NCI-H1436 (cell line): ENCODE measurements at places on chromosomes 1 and 21.

GRCh38 chr1:212587888-212588510 lies 20.6 kb upstream of the ATF3 start:
- no peak for DNase-seq

- no peak for DNase-seq
Observed at GRCh38 chr1:96721053-96721415, 550 bp upstream of the PTBP2 start.

- no peak for DNase-seq
Observed at GRCh38 chr1:153567621-153568366, 2.1 kb upstream of the S100A2 start.

GRCh38 chr21:29394051-29394450 lies 95.3 kb downstream of the BACH1 start:
- no peak for DNase-seq

- DNase-seq = no peak
Observed at GRCh38 chr1:208433086-208433485, 188.9 kb upstream of the PLXNA2 start.

DNA sequence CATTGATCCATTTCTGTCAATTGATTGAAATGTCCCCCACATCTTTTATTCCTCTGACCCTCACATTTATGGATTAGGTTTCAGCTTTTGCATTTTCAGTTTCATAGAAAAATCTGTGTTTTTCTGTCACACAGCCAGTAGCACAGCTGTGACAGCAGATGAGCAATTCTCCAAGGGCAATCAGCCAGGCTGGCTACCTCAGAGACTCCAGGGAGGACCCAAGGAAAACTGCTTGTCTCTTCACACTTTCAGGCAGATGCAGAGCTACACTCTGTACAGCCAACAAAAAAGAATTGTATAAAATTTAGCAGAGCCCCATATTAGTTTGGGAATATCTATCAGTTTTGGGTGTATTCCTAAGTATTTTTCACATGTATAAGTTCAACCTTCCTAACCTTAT lies 257.2 kb downstream of the LRRC7 start:
- no peak for DNase-seq

GRCh38 chr1:208078752-208079151 lies 165.4 kb downstream of the PLXNA2 start:
- no peak for DNase-seq

- DNase-seq = no peak
Observed at GRCh38 chr21:28253338-28253737, 739.3 kb downstream of the LTN1 start.

- no peak for DNase-seq
Observed at GRCh38 chr1:119898981-119899720, 2.8 kb upstream of the ADAM30 start.

GRCh38 chr1:151165281-151165737 lies 393 bp downstream of the LYSMD1 start:
- peak; percentile 36 for DNase-seq

- no peak for DNase-seq
Observed at GRCh38 chr1:38926091-38926490, 15.5 kb downstream of the RHBDL2 start.

DNA sequence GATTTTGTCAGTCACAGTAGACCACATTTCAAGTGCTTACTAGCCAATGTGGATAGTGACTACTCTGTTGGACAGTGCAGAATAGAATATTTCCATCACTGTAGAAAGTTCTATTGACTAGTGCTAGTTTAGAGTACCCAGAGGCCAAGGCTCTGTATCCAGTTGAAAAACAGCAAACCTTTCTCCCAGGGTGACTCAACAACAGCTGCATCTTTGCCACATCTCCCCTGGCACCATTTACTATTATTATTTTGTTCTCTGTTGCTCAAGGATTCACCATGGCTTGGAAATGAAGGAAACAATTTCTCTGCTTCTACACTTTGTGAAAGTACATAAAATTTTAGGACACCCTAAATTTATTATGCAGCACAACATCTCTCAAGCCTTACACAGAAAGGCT lies 85.3 kb upstream of the WDR26 start:
- DNase-seq = no peak

DNA sequence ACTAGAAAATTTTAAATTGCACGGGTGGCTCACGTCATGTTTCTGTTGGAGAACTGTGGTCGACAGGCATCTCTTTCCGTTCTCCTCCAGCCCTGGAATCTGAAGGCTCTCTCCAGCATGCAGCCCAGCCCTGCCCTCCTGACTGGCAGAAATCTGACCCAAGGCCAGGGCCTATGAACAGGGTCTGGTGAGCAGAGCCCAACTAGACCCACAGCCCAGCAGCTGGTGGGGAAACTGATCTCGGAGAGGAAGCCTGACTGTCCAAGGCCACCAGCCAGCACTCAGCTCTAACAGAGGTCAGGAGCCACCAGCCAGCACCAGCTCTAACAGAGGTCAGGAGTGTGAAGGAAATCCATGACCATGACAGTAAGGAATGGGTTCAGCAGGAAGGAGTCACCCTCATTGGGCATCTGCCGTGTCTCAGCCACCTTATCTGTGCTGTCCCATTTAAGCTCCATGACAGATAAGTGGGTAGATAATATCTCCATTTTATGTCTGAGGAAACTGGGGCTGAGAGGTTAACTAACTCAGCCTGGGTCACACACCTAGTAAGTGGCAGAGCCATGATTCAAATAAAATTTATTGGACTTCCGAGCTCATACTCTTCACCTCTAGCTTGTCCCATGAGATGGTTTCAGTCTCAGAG lies 20.2 kb upstream of the PKP1 start:
- no peak for DNase-seq

DNA sequence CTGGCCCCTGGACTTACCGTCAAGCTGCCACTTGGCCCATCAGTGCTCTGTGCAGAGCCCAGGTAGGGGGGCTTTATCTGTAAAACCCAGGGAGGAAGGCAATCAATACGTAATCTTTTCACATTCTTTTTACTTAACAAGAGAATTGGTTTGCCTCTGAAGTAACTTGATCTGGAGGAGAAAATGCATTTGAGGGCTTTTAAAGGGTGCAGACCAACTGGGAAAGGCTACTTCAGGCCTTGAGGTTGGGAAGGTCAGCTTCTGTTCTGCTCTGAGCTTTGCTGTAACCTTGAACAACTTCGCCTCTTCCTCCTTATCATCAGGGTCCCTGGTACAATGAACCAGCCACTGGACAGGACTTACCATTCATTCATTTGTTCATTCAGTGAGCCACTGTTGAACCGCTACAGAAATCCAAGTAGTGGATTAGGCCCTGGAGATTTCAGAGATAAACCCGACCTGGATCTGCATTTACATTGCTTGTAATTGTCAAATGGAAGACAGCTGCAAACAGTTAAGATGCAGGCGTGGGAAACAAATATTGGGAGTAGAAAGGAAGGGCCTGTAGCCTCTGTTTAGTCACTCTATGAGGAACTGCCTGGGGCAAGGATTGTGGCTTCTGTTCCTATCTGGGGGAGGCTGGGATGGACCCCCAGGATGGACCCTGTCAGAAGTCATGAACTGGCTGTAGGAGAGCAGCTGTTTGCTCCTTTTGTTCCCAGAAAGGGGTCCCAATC lies 90.9 kb downstream of the MAN1C1 start:
- no peak for DNase-seq

DNA sequence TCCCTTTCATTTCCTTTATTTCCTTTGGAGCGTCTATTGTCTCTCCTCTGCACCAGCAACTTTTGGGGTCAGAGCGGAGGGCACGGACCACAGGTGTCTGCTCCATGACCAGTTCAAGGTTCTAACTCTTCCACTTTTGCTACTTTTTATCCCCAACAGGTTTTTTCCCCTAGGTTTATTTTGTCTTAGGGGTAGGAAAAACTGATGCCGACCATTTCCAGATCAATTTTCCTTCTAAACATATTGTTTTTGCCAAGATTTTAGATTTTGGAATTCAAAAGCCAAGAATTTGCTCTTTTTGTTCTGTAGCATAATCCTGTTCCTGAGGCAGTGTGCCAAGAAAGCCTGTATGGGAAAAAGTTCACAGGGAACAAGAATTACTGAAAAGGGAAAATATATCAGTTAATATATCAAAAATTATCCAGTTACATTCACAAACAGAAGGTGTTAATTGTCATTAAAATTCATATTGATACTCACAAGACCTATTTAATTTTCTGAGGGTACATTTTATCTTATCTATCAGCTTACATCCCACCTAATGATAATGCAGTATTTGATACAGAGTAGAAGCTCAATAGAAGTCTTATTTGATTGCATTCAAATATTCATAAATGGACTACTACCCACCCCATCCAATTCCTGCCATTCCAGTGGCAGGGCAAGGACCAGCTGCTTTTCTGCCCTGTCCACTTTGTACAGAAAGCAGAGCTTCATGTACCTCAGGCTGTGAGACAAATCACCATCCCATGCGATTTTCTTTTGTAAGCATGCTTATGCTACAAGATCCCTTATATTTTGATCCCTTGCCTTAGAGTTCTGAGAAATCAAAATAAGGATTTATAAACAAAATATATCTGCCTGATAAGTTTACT lies 31.2 kb downstream of the TSEN15 start:
- no peak for DNase-seq

DNA sequence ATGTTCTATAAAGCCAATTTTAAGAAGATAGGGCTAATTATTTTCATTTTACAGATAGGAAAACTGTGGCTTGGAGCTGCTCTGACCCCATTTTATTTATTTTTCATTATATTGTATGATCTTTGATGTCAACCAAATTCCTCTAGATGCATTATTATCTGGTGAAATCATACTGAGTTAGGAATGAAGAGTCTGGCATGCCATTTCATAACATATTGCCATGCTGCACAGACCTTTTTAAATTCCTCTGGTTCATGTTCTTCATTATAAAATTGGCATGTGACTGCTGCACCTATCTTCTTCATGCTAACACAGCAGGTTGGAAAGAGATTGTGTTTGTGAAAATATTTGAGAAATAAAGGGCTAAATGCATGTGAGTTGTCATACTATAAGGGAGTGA lies 12.7 kb downstream of the PRRX1 start:
- no peak for DNase-seq

GRCh38 chr1:157335056-157335455 lies 196.9 kb upstream of the ETV3 start:
- no peak for DNase-seq

- DNase-seq = no peak
Observed at GRCh38 chr1:11188381-11188780, 774 bp upstream of the ANGPTL7 start.

DNA sequence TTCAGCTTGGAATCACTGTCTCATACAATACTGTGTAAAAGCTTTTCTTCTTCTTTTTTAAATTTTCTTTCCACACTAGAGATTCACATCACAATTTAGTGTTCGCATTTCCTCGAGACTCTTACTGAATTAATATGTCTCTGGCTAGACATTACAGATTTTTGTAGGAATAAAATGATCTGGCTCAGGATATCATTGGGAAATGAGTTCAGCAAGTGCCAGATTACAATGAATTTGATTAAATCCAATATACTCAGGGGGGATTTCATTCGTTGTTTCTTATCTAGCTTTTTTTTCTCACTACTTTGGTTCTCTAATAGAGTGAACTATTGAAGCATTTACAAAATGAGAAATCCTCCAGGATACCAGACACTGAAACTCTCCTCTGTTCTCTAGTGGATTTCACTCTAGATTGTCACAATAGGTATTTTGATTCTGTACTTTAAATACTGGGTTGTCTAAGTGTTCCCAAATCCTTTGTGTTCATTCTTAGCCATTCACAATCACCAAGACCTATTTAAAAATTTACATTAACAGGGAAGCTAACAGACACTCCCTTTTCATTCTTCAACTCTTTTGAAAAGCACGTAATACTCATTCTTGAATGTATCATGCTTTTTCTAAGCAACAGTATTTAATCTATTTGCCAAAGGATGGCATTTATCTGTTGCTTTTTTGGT lies 2.8 kb upstream of the TSEN15 start:
- no peak for DNase-seq

DNA sequence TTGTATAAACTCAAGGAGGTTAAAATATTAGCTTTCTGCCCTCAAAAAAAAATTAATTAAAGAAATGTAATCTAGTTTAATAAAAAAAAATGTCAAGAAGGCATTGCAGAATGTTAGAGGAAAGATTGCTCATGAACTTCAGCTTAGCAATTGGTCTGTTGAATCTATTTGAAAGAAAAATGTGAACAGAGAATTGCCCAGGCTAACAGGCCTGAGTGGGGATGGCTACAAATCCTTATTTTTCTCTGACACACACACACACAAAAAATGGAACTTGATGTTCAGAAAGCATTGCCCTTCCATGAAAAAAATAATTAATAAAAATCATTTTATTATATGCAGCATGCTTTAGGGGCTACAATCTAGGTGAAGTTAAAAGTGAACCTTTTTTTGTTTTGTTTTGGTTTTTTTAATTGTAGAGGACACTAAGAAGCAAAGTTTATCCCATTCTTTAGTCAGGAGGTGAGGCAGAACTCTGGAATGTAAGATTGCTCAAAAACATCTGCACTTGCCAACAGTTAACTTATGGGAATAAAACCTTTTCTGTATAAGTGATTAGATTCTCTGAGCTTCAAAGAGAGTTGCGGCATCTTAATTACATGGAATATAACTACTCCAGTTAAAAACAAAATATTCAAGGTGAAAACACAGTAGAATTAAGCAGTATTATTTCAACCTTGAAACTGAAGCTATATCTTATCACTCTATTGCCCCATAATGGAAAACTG lies 658.5 kb upstream of the ADGRL2 start:
- no peak for DNase-seq

GRCh38 chr21:38014298-38014697 lies 98.0 kb upstream of the KCNJ6 start:
- DNase-seq = no peak

DNA sequence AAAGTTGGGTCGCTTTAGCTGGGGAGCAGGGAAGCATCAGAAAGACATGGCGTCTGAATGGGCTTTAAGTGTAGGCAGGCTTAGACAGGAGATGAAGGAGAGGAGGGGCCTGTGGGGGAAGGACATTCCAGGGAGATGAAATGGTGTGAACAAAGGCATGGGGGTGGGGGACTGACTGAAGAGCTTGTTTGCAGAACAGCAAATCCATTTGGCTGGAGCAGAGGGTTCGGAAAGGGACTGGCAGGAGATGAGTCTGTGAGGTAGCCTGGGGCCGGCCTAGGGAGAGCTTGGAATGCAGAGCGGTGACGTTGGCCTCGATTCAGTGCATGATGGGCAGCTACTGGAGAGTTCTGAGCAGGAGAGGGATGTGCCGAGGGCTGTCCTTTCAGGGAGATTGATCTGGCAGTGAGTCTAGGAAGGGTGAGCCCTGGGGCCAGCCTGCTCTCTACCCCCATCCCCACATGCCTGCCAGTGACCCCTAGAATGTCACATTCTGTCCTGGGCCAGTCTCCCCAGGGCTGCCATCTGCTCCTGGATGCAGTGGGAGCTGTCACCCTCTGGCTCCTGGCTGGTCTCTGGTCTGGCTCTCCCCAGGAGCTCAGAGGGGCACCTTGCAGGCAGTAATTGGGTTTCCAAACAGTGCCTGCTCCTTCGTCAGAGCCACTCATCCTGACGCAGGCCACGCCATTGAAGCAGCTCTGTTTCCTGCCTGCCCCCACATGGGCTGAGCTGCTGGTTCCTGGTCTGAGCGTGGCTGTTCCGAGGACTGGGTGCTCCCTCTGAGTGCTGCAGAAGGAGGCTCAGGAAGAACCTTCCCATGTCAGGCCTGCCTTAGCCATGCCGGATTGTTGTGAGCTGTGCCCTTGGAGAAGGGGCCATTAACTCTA lies 22.3 kb upstream of the TMEM222 start:
- DNase-seq = no peak

- no peak for DNase-seq
Observed at GRCh38 chr1:212236664-212237220, 48.5 kb upstream of the PPP2R5A start.

GRCh38 chr21:31103571-31104265 lies 65.4 kb upstream of the KRTAP19-8 start:
- DNase-seq = no peak
